T47D (cell line): ENCODE measurements at places on chromosomes 13 and 19.

GRCh38 chr19:3480383-3481091 lies at the start of gene SMIM24:
SMIM24 (minus strand) TSS chr19:3480525; CDS start chr19:3480463, 62 bp downstream.
- DNase-seq, result no peak

DNA sequence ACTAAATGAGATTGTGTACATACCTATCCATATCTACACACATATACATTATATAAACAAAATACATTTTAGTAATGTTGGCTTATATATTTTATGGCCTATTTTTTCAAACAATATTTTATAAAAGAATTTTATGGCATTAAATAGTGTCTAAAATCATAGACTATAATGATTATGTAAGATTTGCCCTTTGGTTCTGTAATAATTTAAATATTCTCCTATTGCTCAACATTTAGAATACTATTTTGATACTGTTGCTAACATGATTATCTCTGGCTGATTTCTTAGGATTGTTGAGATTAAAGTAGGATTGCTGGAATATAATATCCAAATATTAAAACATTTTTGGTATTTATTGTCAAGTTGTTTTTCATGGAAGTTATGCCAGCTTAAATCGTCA lies 565.2 kb upstream of the GPC6 start:
- no peak for DNase-seq

- peak; percentile 5 for DNase-seq
Measured at GRCh38 chr13:35210261-35210660, 266.2 kb downstream of the MAB21L1 start.

DNA sequence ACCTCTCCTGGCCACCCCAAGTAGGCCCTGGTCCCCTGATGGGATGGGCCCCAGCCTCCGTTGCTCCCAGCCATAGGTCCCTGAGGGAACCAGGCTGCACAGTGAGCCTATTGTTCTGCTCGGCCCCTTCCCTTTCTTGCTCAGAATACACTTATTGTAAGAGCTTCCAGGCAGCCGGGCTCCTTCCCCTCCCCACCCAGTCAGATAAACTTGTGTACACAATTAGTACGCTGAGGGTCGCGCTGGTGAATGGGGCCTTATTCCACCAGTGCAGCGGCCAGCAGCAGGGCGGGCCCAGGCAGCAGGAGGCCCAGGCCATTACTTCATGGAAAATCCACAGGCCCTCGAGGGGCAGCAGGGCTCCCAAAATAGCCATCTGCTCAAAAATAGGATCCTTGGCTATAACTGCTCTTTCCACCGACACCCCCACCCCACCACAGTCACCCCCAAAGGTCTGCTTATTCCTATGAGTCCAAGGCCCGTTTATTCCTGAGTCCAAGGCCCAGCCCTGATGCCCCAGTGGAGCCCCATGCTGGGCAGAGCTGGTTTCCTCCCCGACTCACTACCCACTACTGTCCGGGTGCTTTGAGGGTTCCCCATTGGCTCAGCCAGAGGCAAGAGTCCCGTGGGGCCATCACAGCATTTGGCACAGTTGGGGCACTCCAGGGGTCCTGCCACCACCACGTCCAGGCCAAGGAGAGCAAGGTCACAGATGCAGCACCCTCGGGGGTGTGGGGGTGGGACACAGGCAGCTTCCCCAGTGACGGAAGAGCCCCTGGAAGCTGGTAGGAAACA lies 22.1 kb downstream of the CAPN12 start:
- no peak for DNase-seq

DNA sequence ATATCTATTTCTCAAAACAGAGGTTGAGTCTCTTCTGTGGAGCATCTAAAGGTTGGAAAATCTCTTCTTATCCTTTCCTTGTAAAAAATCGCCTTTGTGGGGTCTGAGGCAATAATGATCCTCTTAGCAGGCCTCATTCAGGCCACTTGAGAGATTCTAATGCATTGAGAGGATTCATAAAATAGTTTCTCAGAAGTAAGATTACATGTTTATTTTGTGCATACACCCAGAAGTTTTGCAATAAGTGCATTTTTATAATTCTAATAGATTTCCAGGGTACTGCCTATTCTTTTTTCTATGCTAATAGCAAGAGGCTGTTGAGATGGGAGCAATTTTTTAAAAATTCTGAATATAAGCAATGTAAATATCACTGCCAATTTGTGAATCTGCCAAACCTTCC lies 342.2 kb upstream of the KLF12 start:
- no peak for DNase-seq

DNA sequence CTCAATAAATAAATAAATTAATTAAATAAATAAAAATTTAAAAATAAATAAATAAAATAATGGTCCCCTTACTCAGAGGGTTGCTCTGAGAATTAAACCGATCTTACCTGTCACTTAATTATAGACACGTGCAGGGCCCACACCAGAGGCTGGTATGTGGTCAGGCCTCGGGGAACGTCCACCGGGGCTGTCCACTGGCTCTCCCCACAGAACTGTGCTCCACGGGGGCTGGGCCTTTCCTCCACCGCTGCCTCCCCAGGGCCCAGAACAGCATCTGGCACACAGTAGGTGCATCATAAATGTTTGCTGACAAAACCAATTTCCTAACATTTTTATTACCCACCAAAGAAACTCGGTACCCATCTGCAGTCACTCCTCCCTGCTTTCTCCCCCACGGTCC lies 69.2 kb downstream of the CEBPG start:
- DNase-seq, result no peak

- DNase-seq, result no peak
Measured at GRCh38 chr13:62629618-62630017, 1214.0 kb upstream of the PCDH20 start.

DNA sequence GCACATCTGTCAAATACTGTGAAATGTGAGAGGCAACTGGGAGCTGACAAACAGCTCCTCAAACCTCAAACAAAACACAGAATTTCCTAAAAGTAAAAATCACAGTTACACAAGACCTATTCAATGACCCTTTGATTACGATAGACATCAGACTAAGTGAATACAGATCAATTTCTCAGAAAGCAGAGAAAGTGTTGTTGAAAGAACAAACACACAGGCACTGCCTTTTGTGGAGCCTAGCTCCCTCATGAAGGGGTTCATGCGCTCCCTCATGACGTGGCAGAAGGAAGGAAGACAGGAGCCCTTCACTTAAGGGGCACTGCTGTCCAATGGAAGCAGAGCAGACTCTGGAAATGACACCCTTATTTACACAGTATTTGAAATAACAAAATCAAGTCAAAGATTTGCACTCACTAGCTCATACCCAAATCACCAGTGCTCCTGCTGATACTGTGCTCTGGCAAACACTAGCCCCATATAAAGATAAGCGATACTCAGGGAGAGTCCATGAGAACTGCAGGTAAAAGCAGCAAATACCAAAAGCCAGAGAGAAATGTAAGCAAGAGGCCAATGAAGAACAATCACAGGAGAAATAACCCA lies 144.9 kb downstream of the KLF12 start:
- DNase-seq, result no peak
